Type B pancreatic cell (in vitro differentiated cells): ENCODE measurements at places on chromosomes 1 and 21.

- no peak for DNase-seq
These were observed 15.3 kb downstream of the CD2 start for GRCh38 chr1:116769561-116769977.

- DNase-seq = no peak
These were observed 47.8 kb upstream of the PBX1 start for GRCh38 chr1:164511001-164511705.

DNA sequence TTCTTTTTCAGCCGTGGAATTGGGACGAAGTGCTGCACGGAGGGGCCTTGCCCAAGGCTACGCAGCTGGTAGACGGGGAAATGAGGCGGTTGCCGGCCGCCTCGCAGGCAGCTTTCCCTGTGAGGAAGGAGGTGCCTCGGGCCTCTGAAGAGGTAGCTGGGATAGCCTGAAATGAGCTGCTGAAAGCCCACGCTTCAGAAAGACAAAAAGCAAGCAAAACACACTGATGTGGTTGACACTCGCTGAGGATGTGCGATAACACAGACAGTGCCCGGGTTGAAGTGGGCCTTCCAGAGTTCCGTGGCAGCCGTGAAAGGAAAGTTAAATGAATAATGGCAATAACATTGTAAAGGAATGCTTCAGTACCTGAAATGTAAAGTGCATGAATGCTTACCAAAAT, 47.2 kb downstream of the S1PR1 start:
- DNase-seq = no peak

- DNase-seq = no peak
These were observed 222.0 kb downstream of the DENND1B start for GRCh38 chr1:197553281-197553680.
